Activated naive CD4-positive, alpha-beta T cell treated with anti-CD3 and anti-CD28 coated beads, Interleukin-2, amount 10 ng/mL, durations not matched to agents 7 days and 5 days (primary cell): ENCODE measurements at places on chromosomes 2 and 18.

GRCh38 chr18:59148192-59148591 lies 8.5 kb downstream of the SEC11C start:
- no peak for DNase-seq

- no peak for DNase-seq
These were observed 105.3 kb upstream of the UGP2 start for GRCh38 chr2:63736354-63736753.

DNA sequence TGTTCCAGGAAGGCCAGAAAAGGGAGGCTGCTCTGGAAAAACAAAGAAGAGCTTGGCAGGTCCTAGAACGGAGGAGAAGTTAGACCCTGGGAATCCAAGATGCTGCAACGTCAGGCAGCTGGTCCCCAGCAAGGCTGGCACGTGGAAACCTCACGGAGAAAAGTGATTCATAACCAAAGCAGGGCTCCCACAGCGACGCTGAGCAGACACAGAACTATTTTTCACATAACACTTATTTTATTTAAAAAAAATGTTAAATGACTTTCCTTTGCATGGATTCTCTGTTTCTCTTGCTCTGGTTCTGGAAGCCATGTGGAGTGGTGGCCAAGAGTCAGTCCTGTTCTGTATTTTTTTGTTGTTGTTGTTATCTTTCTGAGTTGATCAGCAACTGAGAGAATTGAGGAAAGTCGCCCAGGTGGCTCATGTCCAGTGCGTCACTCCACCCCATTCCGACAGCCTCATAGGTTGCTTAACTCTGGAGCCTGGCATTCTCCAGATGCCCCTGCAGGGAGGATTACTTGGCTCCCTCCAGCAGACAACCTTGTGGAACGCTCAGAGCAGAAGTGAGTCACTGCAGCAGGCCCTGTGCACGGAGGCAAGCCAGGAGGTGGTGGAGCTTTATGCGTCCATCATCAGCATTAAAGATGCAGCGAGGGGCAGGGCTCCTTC lies 229.9 kb upstream of the HDAC4 start:
- no peak for DNase-seq

GRCh38 chr2:230984393-230985220 lies 11.3 kb upstream of the SPATA3 start:
- peak; percentile 43 for DNase-seq

- no peak for DNase-seq
These were observed 172.7 kb upstream of the TRIB2 start for GRCh38 chr2:12543978-12544558.
